Effector CD4-positive, alpha-beta T cell (primary cell): ENCODE measurements at places on chromosomes 7 and 10.
A peak's percentile ranks its signal among the peaks of the same experiment; 100 is the strongest.

DNA sequence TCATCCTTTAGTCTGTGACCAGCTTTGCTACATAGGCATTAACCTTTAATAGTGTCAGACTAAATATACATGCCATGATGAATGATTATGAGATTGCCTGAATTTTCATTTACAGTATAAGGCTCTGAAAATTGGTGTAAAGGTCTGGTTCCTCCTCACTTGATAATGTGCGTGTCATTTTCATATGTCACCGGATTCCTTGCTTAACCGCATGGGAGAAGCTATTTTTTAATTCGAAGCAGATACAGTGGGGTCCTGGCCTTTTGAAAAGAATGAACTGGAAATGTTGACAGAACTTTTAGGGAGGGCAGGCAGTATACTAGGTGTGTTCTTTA lies 192.4 kb upstream of the SH2B2 start:
- no peak for DNase-seq

- DNase-seq: no peak
Measured at GRCh38 chr10:49163741-49164140, 24.4 kb downstream of the TMEM273 start.

DNA sequence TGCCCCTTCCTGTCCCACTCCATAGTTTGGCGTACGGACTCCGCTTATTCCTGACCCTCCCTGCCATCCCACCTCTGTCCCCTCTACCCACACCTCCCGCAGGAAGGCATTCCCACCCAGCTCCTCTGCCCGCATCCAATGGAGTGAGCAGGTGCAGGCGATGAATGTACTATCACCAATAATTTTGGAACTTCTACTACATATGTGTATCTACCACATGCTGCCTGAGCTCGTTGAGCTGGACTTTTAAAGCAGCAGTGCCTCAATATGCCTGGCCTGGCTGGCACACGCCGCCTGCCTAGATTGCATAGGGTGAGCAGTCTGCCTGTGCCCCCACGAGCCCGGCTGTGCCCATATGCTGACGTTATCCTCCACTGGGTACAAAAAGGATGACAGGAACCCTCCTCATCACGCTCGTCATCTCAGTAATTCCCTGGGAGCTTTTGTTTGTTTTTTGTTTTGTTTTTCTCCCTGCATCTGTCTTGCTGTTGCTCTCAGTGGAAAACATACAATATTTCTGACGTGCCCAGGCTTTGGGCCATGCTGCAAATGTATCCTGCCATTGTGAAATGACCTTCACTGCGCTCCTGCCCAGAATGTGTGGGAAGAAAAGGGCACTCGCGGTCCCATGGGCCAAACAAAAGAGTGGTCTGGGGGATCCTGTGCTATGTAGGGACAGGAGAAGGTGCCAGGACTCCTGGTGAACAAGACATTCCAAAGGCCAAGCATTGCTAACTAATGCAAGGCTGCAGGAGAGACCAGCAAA lies 302.8 kb downstream of the PTPRN2 start:
- DNase-seq: no peak

GRCh38 chr10:52316500-52316899 lies 2.4 kb downstream of the DKK1 start:
- DNase-seq: no peak

- no peak for DNase-seq
Measured at GRCh38 chr10:118943253-118943652, 86.3 kb upstream of the NANOS1 start.

GRCh38 chr7:110448918-110449317 lies 642.0 kb upstream of the LRRN3 start:
- DNase-seq: no peak

DNA sequence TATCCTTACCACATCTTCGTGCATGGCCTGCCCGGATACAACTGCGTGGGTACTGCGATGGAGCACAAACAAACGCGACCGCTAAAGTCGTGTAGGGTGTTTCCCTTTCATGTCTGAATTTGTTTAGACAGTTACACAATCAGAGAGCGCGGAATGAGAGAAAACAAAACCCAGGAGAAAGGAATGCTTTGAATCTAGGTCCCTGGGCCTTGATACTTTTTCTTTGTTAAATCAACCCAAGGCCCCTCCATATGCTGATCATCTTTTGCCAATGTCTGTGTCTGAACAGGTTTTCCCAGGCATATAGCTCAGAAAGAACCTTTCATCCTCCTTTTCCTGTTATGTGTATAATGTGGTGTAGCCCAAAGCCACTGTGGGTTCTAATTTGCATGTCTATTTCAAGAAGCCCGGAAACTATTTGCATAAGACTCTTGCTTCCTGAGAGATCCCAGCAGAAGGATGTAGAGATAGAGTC lies 145.8 kb downstream of the FRMD4A start:
- peak; percentile 34 for DNase-seq

DNA sequence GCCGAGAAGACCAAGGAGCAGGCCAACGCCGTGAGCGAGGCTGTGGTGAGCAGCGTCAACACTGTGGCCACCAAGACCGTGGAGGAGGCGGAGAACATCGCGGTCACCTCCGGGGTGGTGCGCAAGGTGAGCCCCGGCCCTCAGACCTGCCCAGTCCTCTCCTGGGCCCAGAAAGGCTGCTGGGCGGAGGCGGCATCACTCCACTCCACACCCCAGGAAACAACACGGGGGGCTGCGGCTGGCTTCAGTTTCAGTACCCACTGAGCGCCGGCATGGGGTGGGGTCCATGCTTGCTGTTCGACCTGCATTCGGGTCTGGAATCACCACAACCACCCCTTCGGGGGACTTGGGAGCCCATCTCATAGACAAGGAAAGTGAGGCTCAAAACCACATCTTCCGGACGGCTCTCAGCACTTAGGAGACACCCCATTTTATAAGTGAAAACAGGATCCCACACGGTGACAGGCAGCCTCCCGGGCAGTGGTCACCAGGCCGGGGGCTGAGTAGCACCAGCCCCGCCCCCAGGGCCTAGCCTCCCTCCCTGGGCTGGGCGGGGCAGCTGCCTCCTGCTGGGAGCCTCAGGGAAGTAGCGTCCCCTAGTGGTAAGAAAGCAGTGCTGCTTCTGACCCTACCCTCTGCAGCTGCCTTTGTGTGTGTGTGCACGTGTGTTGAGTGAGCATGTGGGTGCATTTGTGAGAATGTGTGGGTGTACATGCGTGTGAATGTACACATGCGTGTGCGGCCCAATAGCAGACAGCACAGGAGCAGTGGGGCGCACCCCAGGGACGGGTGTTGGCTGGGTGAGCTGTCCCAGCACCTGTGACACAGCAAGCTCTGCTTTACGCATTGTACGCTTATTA lies 1.8 kb downstream of the SNCG start:
- no peak for DNase-seq

- DNase-seq: no peak
Measured at GRCh38 chr7:93992421-93993110, 11.6 kb downstream of the BET1 start.

GRCh38 chr10:44511166-44511565 lies 126.3 kb upstream of the CXCL12 start:
- no peak for DNase-seq

- no peak for DNase-seq
Measured at GRCh38 chr10:75038335-75038734, 73.1 kb upstream of the SAMD8 start.

- DNase-seq: no peak
Measured at GRCh38 chr10:100356067-100357017, 9.3 kb downstream of the SCD start.

GRCh38 chr10:26681076-26681475 lies 16.4 kb upstream of the PDSS1 start:
- DNase-seq: no peak

GRCh38 chr10:104054430-104054829 lies 31.2 kb downstream of the COL17A1 start:
- no peak for DNase-seq

- no peak for DNase-seq
Measured at GRCh38 chr10:4125776-4126175, 340.8 kb upstream of the KLF6 start.

DNA sequence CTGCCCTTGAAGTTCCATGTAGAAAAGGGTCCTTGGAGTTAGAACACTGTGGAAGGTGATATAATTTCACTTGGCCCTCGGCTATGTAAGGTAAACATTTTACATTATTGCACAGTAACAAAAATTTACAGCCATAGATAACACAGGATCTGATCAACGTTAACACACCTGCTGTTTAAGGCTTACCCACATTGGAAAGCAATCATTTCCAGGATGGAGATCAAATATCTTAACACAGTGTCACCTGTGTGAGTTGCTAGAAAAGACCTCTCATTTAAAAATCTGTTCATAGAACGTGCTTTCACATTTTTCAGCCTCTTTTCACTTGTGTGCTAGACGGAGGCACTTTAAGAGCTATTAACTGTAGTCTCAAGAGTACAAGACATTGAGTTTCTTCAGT lies 1.9 kb downstream of the TMEM229A start:
- no peak for DNase-seq

- no peak for DNase-seq
Measured at GRCh38 chr7:129122751-129123509, 21.6 kb upstream of the TSPAN33 start.

GRCh38 chr7:90834771-90835170 lies 238.7 kb downstream of the CDK14 start:
- no peak for DNase-seq

- DNase-seq: no peak
Measured at GRCh38 chr10:126277181-126277580, 111.1 kb downstream of the ADAM12 start.

DNA sequence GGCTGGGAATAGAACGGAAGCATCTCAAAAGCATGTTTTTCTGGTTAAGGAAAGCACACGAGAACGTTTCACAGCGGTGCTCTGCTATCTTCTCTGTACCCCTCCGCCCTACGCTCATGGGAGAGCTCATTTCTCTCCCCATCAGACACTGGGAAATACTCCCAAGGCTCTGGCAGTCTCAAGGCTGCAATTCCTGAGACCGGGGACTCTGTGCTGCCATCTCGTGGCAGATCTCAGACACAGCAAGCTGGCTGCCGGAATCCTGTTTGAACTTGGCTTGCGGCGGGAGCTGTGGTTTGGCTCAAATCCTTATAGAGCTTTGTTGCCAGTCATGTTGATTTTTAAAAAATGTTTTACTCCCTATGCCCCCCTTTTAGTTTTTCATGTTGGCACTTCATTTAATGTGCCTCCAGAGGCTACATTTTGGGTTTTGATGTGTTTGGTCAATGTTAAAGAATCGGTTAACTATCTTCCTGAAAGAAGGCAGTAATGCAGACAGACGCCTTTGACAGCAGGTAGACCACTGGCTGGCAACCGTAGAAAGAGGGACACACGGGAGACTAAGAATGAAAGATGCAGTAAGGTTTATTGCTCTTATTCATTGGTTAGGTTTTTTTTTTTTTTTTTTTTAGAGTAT lies 27.6 kb downstream of the BMPER start:
- peak; percentile 37 for DNase-seq

- no peak for DNase-seq
Measured at GRCh38 chr10:36574207-36574606, 551.2 kb upstream of the ANKRD30A start.

DNA sequence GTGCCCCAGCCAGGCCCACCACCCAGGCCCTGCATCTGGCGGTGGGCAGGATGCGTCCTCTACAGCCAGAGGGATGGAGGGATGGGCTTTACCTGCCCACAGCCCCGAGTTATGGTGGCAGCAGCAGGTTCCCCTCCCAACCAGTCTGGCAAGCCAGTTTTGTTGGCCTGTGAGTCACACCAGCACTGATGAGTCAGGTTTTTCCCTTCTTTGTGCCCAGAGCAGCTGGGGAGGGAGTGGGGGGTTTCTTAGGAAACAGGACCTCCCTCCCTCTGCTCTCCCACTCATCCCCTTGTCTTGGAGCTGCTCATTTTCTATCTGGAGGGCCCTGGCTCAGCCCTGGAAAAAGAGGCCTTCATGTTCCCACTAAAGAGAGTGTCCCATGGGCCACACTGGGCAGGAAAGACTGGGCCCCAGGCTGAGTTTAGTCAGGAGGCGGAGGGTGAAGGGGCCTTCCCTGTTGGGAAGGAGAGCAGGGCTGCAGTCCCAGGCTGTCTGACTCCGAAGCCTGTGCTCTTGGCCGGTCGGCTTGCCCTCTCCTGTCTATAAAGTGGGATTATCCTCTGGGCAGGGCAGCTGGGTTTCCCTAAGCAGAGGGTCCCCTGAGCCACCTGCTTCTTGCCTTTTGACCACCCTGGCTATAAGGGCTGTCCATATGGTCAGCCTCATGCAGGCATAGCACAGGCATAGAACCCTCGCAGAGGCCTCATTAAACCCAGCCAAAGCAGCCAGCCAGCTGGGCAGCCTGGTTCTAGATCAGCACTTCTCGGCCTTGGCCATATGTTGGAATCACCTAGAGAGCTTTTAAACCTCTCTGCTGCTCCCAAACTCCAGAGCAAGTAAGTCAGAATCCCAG lies 30.2 kb upstream of the ANKRD2 start:
- no peak for DNase-seq

GRCh38 chr10:105594296-105594695 lies 953.2 kb downstream of the SORCS3 start:
- DNase-seq: no peak

DNA sequence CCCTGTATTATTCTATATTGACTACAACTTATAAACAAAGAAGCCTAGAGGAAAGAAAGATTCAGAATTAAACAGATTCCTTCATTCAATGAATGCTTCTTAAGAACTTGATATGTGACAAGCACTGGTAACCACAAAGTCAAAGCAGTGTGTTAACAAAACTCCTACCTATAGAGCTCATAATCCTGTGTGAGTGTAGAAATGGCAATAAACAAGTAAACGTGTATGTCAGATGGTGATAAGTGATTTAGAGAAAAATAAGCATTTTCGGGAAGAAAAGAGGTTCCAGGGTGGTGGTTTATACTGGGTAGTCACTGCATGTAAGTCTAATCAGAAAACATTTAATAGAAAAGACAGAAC lies 141.3 kb downstream of the JMJD1C start:
- no peak for DNase-seq

- no peak for DNase-seq
Measured at GRCh38 chr10:21495002-21495751, 30.3 kb downstream of the SKIDA1 start.

GRCh38 chr10:72328045-72328828 lies 26.5 kb downstream of the DNAJB12 start:
- no peak for DNase-seq

GRCh38 chr7:77651575-77652162 lies 44.6 kb upstream of the RSBN1L start:
- peak; percentile 16 for DNase-seq

GRCh38 chr10:23994459-23995046 lies 214.4 kb upstream of the KIAA1217 start:
- no peak for DNase-seq

DNA sequence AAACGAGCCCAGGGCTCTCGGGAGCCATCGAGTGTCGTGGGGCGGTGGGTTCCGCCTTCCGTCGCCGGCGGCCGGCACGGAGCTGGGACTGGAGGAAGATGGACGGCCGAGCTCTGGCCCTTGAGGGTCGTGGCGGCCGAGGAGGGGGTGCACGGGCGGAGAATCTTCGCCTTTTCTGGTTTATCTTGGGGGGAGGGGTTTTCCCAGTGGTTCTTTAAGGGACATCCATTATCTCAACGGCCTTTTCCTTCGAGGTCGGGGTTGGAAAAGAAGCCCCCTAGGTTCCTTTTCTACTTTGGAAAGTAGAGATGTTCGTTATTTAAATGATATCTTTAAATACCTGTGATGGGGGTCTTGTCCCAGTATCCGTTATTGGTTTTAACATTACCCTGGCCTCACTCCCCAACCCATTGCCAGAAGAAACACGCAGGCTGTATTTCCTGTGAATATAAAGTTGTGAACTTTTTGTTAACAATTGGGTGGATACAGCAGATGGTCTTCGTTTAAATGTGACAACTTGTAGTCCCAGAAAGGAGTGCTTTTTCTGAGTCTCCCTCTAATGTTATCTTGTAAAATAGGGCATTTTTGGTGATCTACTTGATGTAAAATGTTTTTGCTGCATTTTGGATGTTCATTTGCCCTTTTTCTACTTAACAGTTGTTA lies 765 bp downstream of the CCAR1 start:
- no peak for DNase-seq

GRCh38 chr10:60267802-60268201 lies 121.9 kb downstream of the ANK3 start:
- DNase-seq: no peak
